Pulmonary artery endothelial cell (primary cell): ENCODE measurements at places on chromosomes 16 and 17. TPM values are rescaled to one million over a fixed set of nuclear protein-coding genes. Genes with fewer than 3 reads are reported as not detected.

DNA sequence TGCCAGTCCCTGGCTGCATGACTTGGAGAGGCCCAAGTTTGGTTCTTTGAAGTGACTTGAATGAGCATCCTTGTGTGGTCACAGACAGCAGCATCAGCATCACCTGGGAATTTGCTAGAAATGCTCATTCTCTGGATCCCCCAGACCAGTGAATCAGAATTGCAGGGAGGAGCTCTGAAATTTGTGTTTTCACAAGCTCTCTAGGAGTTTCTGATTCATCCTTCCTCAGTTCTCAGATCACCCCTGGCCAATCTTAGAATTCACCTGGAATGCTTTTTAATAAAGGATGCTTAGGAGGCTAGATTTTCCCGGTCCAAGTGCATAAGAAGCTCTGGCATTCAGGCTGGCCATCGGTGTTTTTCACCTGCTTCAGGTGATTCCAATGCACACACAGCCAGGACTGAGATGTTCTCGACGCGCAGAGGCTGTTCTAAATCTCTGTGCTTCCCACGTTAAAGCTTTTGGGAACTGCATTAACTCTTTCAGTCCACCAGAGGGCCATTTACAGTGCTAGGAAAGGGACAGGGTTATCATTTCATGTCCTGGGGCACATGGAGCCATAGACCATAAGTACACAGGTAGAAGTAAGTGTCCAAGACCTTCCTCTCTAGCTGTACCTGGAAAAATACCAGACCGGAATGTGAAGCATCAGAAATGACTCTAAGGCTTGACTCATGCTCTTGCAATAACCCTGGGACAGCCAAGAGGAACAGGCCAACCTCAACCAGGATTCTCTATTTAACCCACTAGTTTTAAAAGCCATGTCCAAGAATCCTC, 85.7 kb upstream of the XYLT1 start:
- no peak for DNase-seq

DNA sequence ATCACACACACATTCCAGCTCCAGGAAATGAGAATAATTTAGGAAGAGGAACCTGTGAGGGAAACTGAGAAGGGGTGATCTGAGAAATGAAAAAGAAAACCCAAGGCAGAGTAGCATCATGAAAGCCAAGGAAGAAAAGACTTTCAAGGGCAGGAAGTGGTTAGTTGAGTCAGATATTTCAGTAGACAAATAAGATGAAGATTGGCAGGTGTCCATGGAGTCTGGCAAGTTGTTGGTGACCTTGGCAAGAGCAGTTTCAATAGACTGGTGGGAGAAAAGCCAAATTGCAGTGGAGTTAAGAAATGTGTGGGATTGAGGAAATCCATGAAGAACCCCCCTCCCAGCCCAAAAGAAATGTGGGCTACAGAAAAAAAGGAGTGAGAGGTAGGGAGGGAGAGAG, 10.7 kb downstream of the GNAO1 start:
- no peak for DNase-seq

CSH1 gene
- not detected in 2 replicates for total RNA-seq

PTX4 gene
- total RNA-seq: not detected in 2 replicates

GRCh38 chr17:55266958-55267688, 2.4 kb downstream of the HLF start:
- no peak for DNase-seq

ATAD5 gene
- 4.3 and 5.3 TPM in 2 replicates for total RNA-seq

GRCh38 chr16:27165576-27165975, 37.8 kb upstream of the KDM8 start:
- DNase-seq: no peak

SDK2 gene
- under 0.01 and 0.04 TPM in 2 replicates for total RNA-seq

RAPGEFL1 gene
- total RNA-seq: 0.46 and 0.99 TPM in 2 replicates

DNA sequence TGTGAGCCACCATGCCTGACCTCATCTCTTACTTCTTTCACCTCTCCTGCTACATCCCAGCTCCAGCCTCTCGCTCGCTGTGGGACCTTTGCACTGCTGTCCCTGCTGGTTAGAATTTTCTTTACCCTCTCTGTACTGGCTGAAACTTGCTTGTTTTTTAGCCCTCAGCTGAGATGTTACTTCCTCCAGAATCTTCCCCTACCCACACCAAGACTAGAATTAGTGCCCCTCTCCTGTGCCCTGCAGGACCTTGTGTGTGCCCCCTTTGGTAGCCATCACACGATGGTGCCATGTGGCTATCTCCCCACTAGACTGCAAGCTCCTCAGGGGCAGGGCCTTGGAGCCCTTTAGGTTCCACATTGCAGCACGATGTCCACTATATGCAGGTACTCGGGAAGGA, 84.1 kb downstream of the AIPL1 start:
- DNase-seq: no peak

PRSS33 gene
- not detected in 2 replicates for total RNA-seq
